Thoracic aorta endothelial cell (primary cell): ENCODE measurements at places on chromosomes 2 and 18. TPM values are rescaled to one million over a fixed set of nuclear protein-coding genes. Genes with fewer than 3 reads are reported as not detected.

Gene STAT1
- total RNA-seq = 70.6 and 109 TPM in 2 replicates

Gene GNAL
- 0.66 and 3.5 TPM in 2 replicates for total RNA-seq

Gene CKAP2L
- total RNA-seq = 21.8 and 25.3 TPM in 2 replicates

Gene LYPD6
- total RNA-seq = 2.9 and 5.4 TPM in 2 replicates

Gene SGO2
- total RNA-seq = 33.1 and 44.5 TPM in 2 replicates

Gene GREB1L
- 1.1 and 1.7 TPM in 2 replicates for total RNA-seq

Gene NGEF
- 0.50 and 1.5 TPM in 2 replicates for total RNA-seq
